ENCODE measurements at places on chromosomes 7 and 10. TPM values are rescaled to one million over a fixed set of nuclear protein-coding genes. Genes with fewer than 3 reads are reported as not detected.

Gene PDE6C
- not detected for total RNA-seq

DNA sequence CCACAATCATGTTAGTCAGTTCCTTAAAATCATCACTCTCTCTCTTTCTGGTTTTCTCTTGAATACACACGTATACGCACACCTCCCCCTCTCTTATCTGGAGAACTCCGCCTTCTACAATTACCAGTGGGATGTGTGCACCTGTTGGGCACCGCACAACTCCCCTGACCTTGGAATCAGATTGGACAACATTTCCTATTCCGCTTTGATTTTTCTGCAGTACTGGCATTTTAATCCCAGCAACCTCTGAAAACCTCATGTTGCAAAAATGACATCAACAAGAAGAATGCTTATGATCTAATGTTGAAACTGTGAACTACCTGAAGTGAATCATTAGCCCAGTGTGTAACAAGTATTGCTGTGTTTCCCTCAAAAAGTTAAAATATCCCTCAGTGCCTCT lies 109.6 kb downstream of the KIAA1217 start:
- no peaks in the 10 kb centered on the region for H3K36me3 ChIP-seq
- no peaks in the 10 kb centered on the region for H3K4me1 ChIP-seq
- H3K27me3 ChIP-seq: no peaks in the 10 kb centered on the region
- no peak overlapping the region for H3K27ac ChIP-seq
- no peak for DNase-seq

- no peak overlapping the region for H3K27ac ChIP-seq
- H3K27me3 ChIP-seq: peaks cover 6% of the 10 kb centered on the region
Measured at GRCh38 chr7:128794020-128794419, 2.3 kb downstream of the CCDC136 start.

DNA sequence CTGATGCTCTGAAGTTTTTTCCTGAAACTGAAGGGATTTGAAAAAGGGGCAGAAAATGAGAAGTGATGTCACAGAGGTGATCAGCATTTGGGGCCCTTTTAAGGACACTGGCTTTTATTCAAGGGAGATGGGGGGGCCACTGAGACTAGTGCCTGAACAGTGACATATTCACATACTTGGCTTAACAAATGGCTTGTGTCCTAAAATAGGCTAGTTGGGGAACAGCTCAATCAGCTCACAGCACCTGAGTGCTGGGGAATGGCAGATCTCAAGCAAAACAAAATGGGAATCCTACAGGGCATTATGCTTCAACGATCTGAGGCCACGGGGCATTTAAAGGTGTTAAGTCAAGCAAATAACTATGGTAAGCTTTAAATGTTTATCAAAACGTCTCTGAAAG lies 90.1 kb downstream of the UBE2H start:
- no peak overlapping the region for H3K4me3 ChIP-seq
- H3K27me3 ChIP-seq: no peaks in the 10 kb centered on the region
- H3K36me3 ChIP-seq: no peaks in the 10 kb centered on the region
- H3K27ac ChIP-seq: no peak overlapping the region

DNA sequence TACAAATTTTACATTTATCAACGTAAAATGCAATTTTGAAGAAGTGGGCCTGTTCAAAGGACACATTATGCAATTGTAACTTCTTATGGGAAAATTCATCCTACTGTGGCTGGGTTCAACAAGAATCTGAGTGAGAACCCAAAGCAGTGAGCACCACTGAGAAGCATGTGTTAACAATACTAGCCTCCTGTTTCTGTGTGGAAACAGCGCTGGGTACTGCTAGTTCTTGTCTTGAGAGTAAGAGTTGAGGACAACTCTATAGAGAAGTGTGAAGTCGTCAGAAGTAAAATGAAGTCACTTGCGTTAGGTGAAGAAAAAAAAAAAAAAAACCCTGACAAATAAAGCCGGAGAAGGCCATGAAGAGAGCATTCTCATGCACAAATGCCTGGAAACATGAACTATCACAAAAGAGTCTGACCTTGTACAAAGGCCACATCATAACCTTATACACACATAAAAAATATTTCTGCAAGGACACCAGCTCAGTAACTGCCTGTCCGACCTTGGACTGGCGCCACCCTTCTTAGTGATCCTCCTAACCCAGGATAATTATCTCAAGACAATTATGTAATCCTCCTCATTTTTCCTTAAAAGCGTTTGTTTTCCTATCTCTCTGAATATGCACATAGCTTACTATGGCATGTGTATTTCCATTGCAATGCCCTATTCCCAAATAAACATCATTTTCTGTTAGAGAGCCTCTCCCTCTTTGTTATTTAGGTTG lies 554.9 kb downstream of the HTR7 start:
- no peaks in the 10 kb centered on the region for H3K36me3 ChIP-seq
- H3K4me3 ChIP-seq: no peak overlapping the region
- no peak for DNase-seq
- H3K4me1 ChIP-seq: no peaks in the 10 kb centered on the region
- no peak overlapping the region for H3K27ac ChIP-seq

DNA sequence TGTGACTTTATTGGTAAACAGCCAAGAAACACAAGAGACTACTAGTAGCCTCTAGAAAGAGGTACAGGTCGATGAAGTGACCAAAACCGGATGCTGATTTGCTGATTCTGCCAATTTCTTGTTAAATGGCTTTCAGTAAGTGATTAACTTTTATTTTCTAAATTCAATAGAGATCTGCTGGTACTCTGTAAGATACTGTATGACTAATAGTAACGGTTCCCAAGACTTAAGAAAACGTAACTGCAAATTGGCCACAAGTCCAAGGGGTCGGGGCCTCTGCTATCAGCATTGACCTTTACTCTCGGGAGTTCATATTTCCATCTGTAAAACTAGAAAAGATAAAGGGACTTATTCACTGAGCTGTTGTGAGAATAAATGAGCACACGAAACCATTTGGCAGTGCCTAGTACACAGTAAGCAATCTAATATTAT lies 1.4 kb downstream of the FAM3C start:
- peaks cover 13% of the 10 kb centered on the region for H3K4me1 ChIP-seq
- H3K4me3 ChIP-seq: peak overlapping the region; percentile 92
- H3K36me3 ChIP-seq: no peaks in the 10 kb centered on the region
- no peak overlapping the region for H3K27ac ChIP-seq
- DNase-seq: no peak
- H3K27me3 ChIP-seq: no peaks in the 10 kb centered on the region

GRCh38 chr10:62869958-62870357 lies 53.8 kb upstream of the EGR2 start:
- H3K4me3 ChIP-seq: no peak overlapping the region
- H3K27ac ChIP-seq: no peak overlapping the region
- no peaks in the 10 kb centered on the region for H3K36me3 ChIP-seq
- no peaks in the 10 kb centered on the region for H3K27me3 ChIP-seq
- no peak for DNase-seq
- H3K4me1 ChIP-seq: no peaks in the 10 kb centered on the region

Data from upper lobe of left lung (tissue), 6 donors.